WTC11 (cell line): ENCODE measurements at places on chromosomes 12 and 14. TPM values are rescaled to one million over a fixed set of nuclear protein-coding genes. Genes with fewer than 3 reads are reported as not detected.

DNA sequence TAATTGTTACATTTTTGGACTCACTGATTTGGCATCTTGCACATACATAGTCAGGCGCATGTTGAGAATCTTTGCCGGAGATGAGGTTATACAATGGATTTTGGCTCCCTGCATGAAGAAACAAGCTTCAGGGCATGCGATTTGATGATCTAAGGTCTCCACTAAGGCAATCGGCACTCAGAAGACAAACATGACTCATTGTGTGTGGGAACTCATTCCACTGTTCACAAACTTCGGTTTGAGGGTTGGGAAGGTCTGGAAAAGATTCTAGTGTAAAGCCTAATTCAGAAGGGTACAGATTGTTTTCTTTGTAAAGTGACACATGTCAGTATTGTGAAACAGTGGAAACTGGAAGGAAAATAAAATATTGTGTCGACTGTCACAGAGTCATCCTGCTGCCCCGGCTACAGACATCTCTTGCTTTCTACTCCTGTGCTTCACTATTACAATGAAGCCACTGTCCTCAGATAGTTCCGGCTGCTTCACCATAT is 192.6 kb upstream of the HMGA2 start:
- DNase-seq: no peak

DNA sequence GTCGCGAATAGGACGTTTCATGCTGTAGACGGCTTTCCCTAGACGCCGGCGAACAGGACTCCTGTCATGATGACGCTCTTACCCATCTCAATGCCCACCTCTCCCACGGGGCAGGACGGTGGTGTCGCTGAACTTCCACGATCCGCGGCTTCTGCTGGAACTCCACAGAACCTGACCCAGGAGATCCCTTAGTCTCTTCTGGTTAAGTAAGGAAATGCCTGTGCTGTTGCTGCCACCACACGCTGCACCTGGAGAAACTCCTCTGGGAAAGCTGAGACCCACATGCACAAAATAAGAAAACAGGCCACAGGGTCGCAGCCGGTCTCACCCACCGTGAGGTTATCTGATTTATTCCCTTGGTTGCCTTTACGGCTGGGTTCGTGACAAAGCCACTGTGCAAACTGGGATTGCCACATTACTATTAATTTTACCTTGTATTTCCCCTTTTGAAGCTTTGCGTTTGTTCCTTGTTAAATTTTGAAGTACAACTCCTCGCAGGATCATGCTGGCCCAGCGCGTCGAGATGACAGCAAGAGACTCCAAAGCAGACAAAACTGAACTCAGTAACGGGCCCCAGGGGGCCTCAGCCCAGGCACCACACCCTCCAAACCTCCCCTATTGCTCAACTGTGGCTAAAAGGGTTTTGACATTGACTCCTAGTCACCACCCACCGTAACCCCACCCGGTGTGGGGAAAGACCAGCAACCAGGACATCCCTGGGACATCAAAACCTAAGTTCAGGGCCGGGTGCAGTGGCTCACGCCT is 9.2 kb upstream of the MMP17 start:
- DNase-seq: no peak

DNA sequence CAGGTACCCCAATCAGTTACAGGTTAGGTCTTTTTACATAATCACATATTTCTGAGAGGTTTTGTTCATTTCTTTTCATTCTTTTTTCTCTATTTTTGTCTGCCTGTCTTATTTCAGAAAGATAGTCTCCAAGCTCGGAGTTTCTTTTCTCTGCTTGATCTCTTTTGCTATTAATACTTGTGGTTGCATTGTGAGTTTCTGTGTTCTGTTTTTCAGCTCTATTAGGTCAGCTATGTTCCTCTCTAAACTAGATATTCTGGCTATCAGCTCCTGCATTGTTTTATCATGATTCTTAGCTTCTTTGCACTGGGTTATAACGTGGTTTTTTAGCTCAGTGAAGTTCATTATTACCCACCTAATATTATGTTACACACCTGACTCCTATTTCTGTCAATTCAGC is 914.1 kb downstream of the TRHDE start:
- DNase-seq: no peak

- no peak for DNase-seq
These were observed 126.5 kb downstream of the C12orf75 start for GRCh38 chr12:105457026-105457425.

DNA sequence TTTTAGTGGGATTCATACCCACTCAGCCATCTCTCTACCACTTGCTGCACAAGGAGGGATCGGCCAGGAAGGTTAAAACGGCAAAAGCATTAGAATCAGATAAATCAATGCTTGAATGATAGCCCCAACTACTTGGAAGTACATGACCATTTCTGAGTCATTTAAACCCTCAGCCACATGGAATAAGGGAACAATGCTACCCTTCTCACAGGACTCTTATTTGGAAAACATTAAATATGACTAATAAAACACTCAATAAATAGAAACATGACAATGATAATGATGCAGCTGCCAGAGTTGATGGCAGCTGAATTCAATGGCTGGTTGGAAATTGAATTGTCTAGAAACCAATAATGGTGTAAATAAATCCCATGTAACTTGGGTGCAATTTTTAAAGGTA is 165.4 kb downstream of the FLRT2 start:
- no peak for DNase-seq

DNA sequence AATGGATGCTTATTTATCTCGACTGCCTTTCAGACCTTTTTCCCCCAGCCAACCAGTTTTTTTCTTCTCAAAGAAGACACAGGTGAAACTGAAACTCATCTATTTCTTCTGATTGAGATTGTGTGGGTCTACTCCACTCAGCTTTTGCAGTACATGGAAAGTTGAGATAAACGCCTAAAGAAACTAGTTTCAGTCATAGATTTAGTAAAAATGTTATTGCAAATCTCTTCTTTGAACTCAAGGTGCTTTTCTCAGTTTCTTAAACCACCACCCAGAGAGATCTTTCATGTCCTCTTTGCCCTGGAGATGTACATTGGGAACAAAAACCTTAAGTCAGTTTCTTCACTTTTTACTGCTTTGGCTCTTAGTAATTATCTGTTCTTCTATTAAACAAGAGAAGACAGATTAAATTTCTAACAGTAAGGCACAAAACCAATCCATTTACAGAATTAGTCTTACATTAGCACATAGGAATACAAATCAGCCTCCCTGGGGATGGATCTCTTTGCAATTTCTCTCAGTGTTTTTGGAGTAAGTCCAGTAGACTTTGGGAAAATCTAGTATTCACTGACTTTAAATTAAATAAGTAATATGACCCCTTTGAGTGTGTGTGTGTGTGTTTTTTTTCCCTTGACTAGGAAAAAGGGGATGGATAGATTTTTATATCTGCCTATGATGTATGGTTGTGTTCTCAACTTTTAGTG is 11.6 kb downstream of the FBXW8 start:
- no peak for DNase-seq

DNA sequence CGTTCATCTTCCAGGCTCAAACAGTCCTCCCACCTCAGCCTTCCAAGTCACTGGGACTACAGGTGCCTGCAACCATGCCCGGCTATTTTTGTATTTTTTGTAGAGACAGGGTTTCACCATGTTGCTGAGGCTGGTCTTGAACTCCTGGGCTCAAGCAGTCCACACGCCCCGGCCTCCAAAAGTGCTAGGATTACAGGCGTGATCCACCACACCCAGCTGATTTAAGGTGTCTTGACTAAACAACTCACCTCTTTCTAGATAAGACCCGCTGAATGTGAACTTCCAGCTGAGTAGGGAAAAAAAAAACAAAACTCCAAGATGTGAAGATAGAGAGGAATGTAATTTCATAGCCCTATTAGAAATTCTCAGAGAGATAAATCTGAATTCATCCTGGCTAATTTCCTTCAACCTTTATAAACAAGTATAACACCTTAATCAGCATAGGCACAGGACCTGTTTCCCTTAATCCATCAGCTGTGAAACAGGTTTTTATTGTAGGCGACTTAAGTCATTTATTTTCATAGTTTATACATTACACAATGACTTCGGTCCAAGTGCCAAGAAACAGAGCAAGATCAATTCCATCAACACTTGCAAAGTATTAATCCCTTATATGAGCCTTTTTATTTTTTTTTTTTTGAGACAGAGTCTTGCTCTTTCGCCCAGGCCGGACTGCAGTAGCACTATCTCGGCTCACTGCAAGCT is 51.5 kb downstream of the HCAR2 start:
- no peak for DNase-seq

DNA sequence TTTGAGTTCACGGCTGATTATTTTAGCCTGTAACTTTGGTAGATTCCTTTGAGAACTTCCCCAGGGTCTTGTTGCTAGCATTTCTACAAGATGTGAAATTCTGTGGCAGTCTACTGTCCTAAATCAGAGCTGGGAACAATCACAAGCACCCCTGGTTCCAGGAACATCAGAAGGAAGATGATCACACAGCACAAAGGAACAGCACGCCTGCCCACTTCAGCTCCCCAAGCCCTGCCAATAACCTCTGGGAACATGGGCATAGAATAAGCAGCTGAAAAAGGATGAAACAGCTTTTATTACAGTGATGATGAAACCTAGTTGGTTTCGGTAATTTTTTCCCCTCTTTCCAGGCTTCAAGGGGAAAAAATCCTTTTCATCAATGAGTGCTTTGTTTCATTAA is 12.3 kb downstream of the GPR19 start:
- no peak for DNase-seq

DNA sequence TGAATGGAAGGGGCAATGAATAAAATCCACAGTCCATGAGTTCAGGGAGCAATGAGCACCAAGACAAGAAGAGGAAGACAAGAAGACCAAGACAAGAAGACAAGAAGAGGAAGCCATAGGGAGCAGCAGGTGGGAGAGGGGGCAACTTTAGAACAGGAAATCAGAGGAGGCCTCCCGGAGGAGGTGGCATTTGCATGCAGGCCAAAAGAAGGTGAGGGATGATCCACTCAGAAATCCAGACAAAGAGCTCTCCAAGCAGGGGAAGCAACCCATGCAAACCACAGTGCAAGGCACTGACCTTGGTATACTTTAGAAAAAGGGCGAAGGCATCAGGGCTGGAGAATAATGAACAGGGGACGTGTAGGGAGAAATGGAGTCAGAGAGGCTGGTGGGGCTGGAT is 58.6 kb downstream of the SCARB1 start:
- no peak for DNase-seq

DNA sequence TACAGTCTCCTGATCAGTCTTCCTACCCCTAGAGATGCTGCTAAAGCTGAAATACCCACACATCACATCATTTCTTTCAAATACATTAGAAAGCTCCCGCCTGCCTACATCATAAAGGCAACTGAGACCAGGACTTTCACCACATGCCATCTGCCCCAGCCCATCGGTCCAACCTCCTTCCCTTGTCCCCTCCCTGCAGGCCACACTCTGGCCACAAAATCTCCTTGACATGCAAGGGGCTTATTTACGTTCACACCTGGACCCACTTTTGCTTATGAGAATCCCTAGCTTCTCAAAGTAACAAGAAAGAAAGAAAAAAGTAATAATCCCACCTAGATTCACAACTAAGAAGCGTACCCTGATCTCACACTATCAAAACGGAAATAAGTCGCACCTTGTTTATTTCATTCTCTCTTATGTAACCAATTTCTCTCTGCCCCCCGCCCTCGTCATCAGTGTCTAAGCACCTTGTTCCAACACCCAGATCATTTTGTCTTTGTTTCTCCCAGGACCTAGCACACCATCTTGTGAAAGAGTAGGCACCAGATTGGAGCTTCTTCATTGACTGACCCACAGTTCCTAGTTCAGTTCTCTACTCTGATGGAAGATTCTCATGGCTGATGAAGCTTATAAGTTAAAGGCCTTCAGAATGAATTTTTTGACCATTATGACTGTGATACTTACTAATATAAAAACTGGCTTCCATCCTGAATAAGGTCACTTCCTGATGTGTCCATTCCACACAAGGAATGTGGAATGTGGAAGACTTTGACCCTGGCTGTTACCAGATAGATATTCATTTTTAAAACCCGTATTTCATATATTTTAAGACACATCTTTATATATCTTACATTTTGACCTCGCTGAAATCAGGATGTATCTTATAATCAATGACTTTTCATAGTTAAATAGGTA is 7.7 kb downstream of the WSB2 start:
- no peak for DNase-seq

DNA sequence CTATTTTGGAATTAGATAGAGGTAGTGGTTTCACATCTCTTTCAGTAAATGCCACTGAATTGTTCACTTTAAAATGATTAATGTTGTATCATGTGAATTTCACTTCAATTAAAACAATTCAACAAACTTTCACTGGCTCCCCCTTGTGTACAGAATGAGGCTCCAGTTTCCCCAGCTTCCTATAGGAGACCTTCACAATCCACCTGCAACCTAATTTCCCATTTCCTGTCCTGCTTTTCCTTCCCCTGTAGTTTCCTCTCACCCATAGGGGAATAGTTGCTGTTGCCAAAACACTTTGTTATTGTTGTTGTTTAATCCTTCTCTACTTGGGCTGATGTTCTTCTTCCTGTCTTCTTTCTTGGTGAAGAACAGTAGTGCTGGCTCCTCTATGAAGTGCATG is 59.8 kb downstream of the NPAS3 start:
- DNase-seq: no peak

DNA sequence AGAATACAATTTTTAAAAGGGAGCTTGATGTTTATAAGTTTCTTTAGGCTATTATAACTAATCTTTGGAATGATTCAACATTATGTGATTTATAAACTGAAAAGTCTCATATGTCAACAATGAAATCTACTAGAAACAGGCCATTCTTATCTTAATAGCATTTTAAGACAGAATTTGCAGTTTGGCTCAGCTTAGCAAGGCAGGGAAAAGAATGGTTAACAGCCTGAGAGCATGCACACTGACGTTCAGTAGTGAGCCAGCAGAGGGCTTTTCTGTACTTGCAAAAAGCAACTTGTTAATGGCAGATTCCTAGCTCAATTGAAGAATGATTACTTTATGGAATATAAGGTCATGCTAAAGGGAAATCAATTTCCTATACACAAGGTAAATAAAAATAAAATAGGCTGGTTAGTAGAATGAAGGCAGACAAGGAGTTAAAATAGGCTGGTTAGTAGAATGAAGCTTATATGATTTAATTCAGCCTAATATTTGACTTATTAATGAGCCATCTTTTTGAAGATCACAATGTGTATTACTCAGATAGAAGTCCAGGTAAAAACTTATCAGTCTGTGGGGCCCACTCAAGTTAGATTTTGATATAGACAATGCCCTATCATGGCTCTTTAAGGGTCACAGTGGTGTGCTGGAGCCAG is 95.9 kb downstream of the OTOGL start:
- DNase-seq: no peak

DNA sequence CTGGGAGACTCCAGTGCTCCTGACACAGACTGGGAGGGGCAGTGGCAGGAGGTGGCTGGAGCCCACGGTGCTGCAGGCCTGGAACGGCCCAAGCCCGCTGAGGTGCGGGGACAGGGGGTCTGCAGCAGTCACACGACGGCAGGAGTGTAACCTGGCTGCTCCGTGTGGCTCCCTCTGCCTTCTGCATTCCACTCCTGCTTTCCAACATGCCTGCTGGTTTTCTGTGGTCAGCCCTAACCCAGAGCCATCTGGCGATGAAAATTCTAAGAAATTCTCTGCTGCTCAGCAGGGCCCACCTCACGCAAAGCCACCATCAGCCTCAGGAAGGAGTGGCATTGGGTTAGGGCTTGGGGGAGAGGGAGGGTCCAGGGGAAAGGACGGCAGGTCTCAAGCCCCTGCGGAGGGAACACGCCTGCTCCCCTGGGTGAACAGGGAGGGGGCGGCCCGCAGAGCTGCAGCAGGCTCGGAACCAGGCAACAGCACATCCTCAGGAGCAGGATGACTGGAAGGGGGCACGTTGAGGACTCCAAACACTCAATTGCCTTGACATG is 5.0 kb upstream of the FBRSL1 start:
- no peak for DNase-seq

Gene PRR4
- total RNA-seq: 0.87 to 2.7 TPM (median 1.6 TPM) in 3 replicates

Gene TRAFD1
- 24.8 to 25.8 TPM (median 25.1 TPM) in 3 replicates for total RNA-seq

Gene SVOP
- total RNA-seq: 0.04 to 0.07 TPM (median 0.07 TPM) in 3 replicates

Gene DLST
- total RNA-seq: 112 to 121 TPM (median 119 TPM) in 3 replicates

Gene LUM
- 0.28 to 0.73 TPM (median 0.64 TPM) in 3 replicates for total RNA-seq

Gene SERPINA12
- not detected in 3 replicates for total RNA-seq

Gene HOXC11
- not detected in 3 replicates for total RNA-seq
